ENCODE measurements at places on chromosomes 6 and 20.

- no peak for DNase-seq
Observed at GRCh38 chr6:56766806-56767178, 124.1 kb upstream of the DST start.

DNA sequence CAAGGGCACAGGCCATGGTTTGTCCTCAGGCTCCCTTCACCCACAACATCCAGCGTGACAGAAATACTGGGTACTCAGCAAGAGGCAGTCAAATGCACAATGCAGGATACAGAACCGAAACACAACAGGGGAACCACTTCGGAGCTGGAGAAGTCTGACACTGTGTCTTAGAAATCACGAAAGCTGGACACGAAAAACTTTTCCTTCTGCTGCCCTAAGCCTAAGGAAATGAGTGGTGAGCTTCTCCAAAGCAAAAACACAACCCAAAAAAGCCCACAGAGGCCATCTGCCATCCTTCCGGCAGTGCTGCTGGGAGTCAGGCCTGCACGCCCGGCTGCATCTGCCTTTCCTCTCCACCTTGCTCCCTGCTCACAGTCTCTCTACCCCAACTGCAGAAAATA, 106.3 kb downstream of the SLC23A2 start:
- DNase-seq, result no peak

GRCh38 chr6:142412658-142413057, 110.9 kb downstream of the ADGRG6 start:
- DNase-seq, result no peak

DNA sequence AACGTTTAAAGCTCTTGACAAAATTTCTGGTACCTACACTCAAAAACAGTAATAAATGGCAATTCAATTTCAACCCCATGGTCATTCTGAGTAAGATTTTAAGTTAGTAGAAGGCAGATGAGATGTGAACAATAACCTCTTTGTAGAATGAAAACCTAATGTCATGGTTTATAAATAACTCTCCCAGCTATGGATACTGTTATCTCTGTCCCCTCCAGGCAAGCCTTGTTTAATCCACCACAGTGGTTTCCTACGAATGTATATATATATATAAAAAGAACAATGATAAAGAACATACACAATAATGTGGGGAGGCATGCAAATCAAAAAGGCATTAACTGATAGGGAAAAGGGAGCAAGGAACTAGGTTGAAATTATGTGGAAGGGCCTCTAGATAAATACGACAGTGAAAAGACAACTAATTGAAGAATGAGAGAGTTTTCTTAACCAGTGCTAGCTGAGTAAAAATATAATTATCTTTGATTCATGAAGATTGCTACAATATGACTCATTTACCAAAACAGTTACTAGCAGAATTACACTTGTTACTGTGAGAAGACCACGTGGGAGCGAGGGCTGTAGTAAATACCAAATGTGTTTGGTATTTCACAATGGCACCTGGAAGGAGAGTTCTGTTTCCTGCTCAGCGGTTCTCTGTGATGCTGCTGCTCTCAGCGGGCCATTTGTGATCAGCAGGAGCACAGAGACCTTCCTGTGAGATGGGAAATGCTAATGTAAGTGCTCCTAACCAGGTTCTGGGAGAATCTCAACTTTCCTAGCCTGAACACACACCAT, 173.7 kb downstream of the MBOAT1 start:
- DNase-seq, result no peak

GRCh38 chr6:43454290-43454695, 1.1 kb downstream of the DLK2 start:
- no peak for DNase-seq

GRCh38 chr6:35603326-35604202, 85.2 kb downstream of the FKBP5 start:
- DNase-seq, result no peak

GRCh38 chr20:16014436-16014835, 558.8 kb downstream of the KIF16B start:
- DNase-seq, result no peak

GRCh38 chr6:150418827-150419594, 50.2 kb downstream of the IYD start:
- no peak for DNase-seq

- DNase-seq, result no peak
Observed at GRCh38 chr6:140576004-140576555, 1201.6 kb upstream of the CITED2 start.

DNA sequence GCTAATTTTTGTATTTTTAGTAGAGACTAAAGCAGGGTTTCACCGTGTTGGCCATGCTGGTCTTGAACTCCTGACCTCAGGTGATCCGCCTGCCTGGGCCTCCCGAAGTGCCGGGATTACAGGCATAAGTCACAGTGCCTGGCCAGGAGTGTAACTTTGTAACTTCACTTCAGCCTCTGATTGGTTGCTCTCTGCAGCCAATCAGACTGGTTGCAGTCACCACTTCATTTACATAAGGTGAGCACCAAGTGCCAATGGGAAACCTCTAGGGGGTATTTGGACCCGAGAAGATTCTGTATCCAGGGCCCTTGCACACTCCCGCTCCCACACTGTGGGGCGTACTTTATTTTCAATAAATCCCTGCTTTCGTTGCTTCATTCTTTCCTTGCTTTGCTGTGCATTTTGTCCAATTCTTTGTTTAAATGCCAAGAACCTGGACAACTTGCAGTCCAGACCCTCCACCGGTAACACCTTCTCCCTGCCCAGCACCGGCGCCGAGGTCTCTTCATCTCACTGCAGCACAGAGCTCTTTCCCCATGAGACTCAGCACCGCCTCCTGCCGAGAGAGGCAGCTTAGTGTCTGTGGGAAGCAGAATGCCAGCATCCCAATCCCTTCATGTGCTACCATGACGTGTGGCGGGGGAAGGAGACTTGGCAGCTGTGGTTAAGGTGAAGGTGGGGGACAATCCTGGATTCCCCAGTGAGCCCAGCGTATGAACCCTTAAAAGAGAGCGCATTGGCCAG, 14.0 kb upstream of the MRGBP start:
- DNase-seq, result no peak

GRCh38 chr6:73525546-73526330, 4.9 kb upstream of the EEF1A1 start:
- DNase-seq, result no peak

DNA sequence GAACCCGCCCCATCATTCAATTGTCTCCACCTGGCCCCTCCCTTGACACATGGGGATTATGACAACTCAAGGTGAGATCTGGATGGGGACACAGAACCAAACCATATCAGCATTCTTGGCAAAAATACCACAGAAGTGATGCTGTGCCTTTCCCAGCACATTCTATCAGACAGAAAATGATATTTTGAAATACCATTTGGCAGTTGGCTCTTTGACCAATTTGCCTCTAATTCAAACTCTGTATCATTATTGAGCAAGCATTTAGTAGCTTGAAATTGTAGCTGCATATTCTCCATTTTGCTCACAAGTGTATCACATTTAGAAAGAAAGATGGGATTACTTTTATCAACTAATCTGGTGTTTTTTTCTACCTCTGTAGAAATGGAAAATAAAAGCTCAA, 64.0 kb downstream of the PLCB1 start:
- no peak for DNase-seq

GRCh38 chr6:162543221-162543620, 184.3 kb downstream of the PRKN start:
- DNase-seq, result no peak

DNA sequence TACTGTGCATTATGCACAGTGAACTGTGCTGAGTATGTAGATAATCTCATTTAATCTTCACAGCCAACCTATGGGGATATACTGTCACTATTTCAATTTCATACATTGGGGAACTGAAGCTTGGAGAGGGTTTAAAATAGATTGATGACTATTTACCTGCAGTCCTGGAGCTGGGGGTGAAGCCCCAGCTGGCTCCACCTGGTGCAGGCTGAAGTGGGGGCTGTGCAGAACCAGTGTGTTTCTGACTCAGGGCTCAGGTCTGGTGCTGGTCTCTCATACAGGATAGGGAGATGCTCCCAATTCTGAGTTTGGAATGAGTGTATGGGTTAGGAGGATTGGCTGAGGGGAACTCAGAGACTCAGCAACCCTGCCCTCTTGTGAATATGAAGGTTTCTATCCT, 176.1 kb upstream of the CEP162 start:
- DNase-seq, result no peak
